ENCODE measurements at places on chromosomes 7 and 10.
A peak's percentile ranks its signal among the peaks of the same experiment; 100 is the strongest.

- no peak for DNase-seq
Measured at GRCh38 chr7:133052401-133052756, 29.5 kb downstream of the CHCHD3 start.

DNA sequence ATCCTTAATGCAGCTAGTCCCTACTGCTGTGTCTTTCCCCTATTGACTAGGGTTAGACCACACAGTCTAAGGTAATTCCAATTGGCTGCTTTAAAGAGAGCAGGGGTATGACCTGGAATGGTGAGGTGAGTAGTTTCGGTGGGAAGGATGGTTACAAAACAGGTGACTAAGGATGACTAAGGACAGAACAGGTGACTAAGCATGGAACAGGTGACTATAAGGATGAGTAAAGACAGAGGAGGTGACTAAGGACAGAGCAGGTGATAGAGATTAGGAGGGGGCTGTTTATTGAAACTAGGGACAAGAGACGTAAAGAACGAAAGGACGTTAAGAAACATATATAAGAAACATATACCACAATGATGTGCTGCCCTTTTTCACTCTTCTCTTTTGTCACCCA is 145.1 kb upstream of the TMEM106B start:
- DNase-seq: no peak

DNA sequence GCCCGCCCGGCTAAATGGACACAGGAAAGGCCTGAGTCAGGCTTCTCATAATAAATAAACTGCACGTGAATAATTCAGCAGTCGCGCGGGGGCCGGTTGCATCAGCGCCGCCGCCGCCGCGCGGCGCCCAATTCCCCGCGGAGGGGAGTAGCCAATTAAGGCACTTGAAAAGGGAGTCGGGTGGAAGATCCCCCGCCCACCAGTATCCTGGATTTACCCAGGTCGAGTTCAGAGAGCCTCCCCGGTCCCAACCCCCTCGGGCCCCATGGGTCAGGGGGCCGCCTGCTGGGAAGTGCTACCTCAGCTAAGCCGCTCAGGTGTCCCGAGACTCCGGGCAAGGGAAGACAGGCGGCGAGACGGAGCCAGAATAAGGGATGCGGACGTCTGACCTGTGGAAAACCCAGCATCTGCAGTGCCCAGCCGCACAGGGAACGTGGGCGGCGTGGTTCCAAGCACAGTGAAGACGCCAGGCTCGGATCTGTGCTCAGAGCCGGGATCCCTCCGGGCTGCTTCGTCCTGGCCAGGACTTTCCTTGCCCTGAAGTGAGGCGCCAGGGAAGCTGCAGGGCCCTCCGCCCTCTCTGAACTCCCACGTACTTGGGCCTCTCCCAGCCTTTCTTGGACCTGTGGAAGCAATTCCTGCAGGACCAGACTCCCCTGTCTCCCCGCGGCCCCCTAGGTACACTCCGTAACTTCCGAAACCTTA is 7.3 kb upstream of the LBX1 start:
- no peak for DNase-seq

DNA sequence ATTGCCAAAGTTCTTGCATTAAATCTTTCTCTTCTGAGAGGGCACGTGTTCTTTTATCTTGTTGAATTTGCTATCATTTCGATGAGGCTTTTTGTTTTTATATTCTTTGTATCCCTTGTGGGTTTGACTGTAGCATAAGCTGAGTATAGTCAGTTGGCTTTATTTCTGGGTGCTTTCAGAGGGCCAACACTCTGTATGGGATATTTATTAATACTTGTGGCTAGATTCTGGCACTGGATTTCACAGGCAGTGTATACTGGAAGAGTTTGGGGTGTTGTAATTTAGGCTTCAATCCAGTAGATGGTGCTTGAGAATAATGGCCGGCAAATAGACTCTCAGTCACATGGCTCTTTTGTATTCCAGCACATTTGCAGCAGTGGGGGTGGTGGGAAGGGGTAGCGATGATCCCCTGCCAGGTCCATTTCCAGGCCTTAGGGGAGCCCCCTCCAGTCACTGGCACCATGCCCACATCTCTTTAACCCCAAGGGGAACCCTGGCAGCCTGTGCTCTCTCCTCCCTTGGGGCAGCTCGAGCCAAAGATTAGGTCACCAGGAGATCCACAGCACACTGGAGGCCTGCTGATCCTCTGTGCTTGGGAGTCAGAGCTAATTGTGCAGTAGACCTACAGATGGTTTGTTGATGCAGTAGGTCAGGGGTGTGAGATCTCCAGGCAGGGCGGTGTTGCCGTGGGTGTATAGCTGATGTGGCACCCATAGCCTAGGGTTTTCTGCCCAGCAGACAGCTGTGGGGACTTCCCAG is 81.8 kb downstream of the PTPN20 start:
- DNase-seq: no peak

DNA sequence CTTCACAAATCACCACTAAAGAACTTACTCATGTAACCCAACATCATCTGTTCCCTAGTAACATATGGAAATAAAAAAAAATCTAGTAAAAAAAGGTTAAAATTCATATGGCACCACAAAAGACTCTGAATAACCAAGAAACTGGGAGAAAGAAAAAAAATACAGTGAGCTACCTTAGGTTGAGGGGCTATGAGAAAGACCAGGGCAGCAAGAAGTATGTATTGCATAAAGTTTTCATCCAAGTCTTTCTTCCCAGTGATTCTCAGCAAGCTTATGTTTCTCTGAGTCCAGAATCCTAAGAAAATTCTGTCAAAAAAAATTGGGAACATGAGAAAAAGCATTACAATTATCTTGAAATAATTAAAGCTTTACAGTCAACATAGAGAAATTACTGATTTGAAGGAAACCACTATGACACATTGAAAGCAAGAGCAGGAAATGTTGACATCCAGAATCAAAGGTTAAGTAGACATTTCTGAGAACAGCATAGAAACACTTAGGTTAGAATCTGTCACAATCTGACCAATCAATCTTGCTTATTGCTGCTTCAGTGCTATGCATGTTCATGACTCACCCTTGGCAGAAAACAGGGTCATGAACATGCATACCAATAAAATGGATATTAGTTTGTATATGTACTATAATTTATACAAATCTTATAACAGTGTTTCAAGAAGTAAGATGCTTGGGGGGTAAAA is 494.0 kb upstream of the POT1 start:
- no peak for DNase-seq

DNA sequence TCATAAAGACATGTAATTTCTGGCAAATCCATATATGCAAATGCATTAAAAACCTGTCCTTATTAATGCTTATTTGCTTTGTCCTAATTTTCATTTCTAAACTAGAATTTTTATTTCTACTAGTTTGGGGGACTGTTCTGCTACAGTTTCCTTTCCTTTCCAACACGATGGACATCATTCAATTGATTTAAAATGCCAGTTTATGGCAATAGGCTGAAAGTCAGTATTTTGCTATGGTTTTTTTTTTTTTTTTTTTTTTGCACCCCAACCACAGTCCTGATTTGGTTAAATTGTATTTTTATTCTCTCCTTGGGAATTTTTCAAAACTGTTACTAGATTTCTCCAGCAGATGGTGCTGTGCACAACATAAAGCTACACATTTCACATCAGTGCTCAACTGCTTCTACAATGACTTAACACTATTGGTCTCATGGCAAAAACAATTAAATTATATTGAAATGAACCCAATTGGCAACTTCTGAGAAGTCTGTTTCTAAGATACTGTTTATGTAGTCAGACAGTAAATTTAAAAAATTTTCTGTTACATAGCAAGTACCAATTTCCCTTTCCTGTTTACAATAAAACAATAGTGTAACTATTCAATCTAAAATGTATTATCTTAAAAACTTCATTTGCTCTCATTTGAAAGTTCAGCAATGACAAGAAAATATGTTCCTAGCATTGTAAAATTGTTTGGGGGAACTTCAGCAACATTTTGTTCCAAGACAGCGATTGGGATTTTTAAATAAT is 193.8 kb upstream of the CCDC6 start:
- peak; percentile 30 for DNase-seq
